ENCODE measurements at places on chromosomes 7 and 10.

GRCh38 chr10:100890141-100890672, 22.6 kb upstream of the SLF2 start:
- DNase-seq, result no peak

DNA sequence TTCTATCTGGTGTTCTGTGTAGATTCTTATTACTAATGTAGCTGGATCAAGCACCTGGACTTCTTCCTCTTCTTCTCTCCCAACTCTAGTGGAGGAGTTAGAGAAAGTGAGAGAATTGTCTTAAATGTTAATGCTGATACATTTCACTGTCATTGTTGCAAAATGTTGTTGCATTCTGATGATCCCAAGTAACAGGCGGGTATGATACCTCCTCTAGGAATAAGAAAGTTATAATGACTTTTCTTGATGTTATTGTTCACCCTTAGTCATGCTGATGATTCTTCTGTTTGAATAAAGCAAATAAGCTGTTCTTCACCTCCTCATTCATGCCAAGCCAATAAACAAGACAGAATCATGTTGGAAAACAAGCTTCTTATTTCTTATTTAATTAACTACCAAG, 9.1 kb downstream of the CHRM2 start:
- no peak for DNase-seq

- DNase-seq, result no peak
These were observed 238.4 kb downstream of the KCNMA1 start for GRCh38 chr10:77398986-77399755.

DNA sequence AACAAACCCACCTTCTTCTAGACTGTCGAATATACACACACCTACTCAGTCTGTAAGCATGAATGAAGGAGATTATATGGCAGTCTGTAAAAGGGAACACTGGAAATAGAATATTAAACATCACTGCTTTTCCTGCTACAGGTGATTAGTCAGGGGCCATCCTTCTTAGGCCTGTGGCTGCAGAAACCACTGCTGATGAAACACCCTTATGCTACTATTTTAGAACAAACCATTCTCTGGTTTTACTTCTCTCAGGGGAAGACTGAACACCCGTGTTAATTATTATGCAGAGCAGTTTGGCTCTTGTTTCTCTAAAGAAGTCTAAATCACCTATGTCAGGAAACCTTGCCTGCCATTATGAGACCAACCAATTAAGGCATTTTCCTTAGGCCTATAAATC, 351.1 kb upstream of the KLF6 start:
- no peak for DNase-seq

- DNase-seq, result no peak
These were observed 30.7 kb upstream of the HPSE2 start for GRCh38 chr10:99266383-99266782.

GRCh38 chr10:125868372-125868975, 12.6 kb downstream of the DHX32 start:
- DNase-seq, result no peak

DNA sequence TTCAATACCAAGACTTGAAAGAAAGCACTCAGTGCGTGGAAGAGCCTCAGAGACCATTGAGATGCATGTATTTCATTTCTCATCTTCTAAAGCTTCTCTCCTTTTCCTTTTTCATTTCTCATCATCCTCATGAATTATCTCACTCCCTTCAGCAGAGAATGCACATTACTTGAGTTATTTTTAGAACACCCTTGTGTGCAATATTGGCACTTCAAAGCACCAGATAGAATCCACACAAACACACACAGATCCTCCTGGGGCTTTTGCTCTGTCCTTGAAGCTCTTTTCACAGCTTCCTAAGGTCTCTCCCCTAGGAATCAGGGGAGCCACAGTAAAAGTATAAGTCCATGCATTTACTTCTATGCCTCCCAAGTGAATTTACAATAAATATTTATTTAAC, 18.3 kb downstream of the DGKI start:
- no peak for DNase-seq

DNA sequence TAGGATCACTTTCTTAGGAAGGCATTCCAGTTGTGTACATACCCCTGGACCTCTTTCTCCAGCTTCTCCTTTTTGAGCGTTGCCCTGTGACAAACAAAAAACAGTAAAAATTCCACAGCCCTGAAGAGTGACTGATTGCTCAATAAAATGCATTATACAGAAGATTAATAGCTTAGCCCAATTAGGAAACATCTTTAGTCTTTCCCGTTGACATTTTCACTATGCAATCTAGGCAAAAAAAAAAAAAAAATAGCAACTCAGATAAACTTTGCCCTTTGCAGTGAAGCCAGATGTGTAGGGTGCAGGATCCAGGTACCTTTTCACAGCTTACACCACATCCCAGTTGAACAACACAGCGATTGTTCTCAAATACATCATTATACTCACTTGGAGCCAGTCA, 17.9 kb downstream of the COL28A1 start:
- no peak for DNase-seq

- no peak for DNase-seq
These were observed 16.4 kb upstream of the ZNF32 start for GRCh38 chr10:43665054-43665453.

DNA sequence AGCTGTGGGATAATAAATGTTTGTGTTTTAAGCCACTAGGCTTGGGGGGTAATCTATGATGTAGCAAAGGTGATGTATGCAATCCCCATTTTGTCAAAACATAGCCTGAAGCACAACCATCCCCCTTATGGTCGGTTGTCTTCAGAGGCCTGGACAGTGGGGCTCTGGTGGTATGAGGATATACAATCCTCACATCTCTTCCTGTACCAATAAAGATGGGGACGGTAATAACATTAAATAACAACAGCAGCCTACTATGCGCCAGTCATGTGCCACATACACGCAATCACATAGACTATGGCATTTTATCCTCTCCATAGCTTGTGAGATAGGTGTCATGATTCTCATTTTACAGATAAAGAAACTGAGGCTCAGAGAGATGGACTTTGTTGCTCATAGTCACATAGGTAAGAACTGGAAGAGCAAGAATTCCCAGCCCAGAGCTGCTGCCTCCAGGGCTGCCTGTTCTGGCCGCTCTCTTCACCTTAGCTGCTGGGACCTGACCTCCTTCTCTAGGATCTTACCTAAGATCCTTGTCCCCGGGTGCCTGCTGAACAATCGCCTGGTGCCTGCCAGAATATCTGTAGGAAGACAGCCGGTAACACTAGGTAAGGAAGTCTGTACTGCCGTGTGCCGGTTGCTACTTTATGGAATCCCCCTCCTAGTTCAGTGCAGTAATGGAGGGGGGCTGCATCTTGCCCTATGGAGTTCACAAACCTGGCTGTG, 108.6 kb downstream of the ARHGAP22 start:
- DNase-seq, result no peak

GRCh38 chr10:33009244-33010131, 51.5 kb upstream of the ITGB1 start:
- no peak for DNase-seq

DNA sequence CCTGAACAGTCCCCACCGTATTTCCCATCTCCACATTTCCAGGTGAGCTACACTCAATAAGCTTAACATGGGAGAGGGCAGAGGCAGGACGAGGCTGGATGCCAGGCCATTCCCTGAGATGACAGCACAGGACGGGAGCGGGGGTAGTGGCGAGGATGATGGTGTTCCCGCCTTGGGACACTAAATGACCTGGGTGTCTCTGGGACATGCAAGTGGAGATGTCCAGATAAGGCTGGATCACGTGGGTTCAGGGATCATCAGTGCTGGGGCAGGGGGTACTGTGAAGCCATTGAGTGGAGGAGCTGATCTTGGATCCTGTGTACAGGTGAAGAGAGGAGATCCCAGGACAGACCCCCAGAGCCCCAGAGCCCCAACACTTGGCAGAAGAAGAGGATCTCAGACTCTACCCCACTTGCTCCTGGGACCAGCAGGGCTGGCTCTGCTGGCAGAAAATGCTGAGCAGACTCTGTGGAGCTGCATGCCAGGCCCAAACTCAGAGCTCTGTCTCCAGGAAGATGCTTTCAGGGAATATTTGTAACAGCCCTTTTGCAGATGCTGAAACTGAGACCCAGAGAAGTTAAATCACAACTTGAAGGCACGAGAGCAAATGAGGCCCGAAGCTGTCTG, 29.7 kb upstream of the HSPA12A start:
- no peak for DNase-seq

DNA sequence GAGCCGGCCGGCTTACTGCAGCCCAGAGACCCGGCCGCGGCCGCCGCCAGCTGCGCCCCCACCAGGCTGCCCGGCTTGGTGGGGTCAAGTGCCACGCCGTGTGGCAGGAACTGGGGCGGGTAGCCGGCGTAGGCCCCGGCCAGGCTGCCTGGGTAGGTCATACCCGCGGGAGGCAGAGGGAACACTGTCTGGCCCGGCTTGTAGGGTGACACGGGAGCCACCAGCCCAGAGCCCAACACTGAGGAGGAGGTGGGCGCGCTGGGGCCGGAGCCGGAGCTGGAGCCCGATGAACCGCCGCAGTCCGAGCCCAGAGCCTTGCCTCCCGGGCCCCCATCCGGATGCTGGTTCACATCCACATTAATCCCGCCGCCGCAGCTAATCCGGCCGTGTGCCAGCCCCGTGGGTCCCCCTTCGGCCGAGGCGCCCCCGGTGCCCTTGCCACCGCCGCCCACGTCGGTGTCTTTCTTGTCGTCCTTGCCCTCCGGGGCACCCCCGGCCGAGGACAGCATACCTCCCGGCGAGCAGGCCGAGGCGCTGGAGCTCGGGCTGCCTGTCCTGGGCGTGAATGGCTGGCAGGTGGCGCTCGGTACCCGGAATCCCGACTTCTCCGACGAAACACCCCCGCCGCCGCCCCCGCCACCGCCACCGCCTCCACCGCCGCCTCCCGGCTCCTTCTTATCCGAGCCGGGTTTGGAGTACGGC, 2.0 kb downstream of the ZNF503 start:
- DNase-seq, result no peak

GRCh38 chr7:46972205-46972604, 609.7 kb downstream of the TNS3 start:
- DNase-seq, result no peak

GRCh38 chr10:5089865-5090264, 4.3 kb upstream of the AKR1C3 start:
- no peak for DNase-seq

DNA sequence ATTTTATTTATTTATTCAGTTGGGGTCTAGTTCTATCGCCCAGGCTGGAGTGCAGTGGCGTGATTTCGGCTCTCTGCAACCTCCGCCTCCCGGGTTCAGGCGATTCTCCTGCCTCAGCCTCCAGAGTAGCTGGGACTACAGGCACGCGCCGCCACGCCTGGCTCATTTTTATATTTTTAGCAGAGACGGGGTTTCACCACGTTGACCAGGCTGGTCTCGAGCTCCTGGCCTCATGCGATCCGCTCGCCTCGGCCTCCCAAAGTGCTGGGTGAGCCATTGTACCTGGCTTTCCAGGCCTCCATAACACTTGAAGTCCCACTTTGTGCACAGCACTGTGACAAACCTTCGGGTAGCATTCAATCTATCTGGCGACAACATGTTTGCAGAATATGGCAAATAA, 1.0 kb upstream of the DCLRE1C start:
- no peak for DNase-seq

GRCh38 chr7:141693082-141693481, 8.9 kb downstream of the DENND11 start:
- DNase-seq, result no peak

GRCh38 chr10:25502453-25502852, 327.7 kb downstream of the GPR158 start:
- no peak for DNase-seq

- DNase-seq, result no peak
These were observed 169.9 kb upstream of the ASAH2 start for GRCh38 chr10:50421026-50421719.

DNA sequence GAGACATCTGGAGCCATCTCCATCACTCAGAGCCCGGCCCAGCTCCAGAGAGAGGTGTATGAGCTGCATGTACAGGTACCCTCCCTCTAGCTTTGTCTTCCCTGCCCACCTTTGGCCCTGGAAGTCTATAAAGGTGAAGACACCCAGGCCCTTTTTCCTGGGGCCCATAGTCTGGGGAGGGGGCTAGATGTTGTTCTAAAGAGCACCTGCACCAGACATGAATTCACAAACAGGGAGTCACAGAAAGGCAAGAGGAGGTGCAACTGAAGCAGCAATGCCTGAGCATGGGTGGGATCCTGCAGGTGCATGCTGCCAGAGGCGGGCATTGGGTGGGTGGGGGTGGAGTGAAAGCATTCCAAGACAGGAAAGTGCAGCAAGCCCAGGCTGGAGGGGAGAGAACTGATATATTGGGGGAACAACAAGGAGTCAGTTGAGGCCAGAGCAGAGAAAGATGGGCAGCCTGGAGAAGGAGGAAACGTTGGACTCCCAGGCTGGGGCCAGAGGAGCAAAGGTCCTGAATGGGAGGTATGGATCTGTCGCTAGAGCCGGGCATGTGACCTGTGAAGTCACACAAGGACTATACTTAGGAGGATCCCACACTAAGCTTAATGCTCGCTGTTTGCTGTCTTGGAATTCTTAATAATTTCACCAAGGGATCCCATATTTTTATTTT, 11.7 kb downstream of the CDHR1 start:
- no peak for DNase-seq

GRCh38 chr7:130733931-130734814, at the start of gene KLF14:
TSS of gene KLF14 (minus strand) at chr7:130734207. CDS start at chr7:130734033, 174 bp downstream.
- DNase-seq, result no peak

- DNase-seq, result no peak
These were observed 31.8 kb downstream of the CTBP2 start for GRCh38 chr10:125128397-125129075.

DNA sequence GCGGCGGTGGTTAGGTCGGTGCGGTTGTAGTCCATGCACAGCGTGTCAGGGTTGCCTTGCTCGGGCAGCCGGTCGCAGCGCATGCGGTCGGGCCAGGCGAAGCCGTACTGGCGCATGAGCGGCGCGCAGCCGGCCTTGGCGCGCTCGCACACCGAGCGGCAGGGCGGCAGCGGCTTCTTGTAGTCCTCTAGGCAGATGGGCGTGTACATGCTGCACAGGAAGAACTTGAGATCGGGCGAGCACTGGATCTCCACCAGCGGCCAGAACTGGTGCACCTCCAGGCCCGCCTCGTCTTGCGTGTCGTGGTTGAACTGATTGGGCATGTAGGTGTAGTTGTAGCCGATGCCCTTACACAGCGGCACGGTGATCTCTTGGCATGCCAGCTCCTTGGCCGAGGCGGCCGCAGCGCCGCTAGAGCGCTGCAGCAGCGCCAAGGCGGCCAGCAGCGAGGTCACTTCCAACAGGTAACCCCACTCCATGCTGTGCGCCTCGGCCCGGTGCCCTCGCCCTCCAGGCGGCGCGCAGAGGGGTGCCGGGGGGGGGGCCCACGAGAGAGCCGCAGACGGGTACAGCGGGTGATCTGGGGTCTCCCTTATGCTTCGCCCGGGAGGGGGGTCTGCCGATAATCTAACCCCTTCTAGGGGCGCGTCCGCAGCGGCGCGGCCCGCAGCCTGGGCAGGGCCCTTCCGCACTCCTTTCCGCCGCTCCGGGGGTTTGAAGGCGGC, 983 bp downstream of the FZD8 start:
- no peak for DNase-seq

- no peak for DNase-seq
These were observed 73.1 kb upstream of the HPS1 start for GRCh38 chr10:98519841-98520240.

DNA sequence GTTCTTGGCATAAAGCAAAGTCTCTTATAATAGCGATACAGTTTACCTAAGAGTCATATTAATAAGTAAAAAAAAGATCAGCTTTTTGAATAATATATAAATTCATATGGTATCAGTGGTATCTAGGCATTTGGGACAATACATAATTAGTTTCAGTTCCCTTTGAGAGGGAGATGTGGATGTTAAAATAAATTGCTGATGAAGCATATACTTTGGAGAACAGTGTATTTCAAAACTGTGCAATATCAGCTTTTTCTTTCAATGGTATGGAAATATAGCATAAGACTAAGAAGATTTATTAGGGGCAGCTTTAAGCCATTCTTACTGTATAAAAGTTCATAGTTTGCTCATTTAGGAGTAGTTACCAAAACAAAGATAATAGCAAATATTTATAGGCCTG, 35.5 kb downstream of the MDFIC start:
- no peak for DNase-seq

All from activated CD8-positive, alpha-beta memory T cell treated with anti-CD3 and anti-CD28 coated beads for 4 hours (primary cell).